RWPE1 (cell line): ENCODE measurements at places on chromosomes 5 and 9.

- no peak for DNase-seq
Observed at GRCh38 chr5:170513856-170514525, 10.2 kb downstream of the KCNIP1 start.

DNA sequence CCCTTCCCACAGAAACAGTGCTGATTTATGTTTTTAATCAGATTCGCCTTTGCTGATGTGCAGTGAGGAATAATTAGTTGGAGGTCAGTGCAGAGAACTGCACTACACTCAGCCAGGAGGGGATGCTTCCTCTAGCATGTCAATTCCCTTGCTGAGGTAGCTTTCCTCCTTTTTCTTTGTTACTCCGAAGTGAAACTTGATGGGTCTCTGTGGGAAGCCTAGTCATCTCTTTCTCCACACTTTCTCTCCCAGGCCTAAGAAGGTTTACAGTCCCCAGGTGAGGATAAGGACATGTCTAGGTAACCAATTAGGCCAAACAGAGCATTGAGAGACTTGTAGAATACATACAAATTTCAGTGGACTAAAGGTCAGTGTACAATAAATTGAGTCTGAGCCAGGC, 461.8 kb downstream of the KIF4B start:
- no peak for DNase-seq

DNA sequence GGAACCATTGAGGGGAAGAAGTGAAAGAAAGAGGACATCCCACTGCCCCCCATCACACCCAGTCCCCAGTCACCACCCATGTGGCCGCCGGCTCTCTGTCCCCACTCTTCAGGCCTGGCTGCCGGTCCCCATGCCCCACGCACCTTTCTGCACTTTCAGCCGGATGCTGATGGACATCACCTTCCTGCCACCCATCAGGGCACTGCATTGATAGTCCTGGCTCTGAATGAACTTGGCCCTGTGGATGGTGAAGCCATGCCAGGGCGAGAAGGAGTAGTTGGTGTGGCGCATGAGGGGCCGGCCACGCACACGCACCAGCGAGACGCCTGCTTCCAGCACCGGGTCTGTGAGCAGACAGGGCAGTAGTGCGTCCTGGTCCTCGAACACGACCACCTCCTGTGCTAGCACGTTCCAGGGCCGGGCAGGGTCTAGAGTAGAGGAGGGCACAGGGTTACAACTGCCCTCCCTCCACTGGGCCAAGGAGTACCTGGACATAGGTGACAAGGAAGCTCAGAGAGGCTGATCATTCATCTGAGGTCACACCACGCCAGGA, 6.4 kb downstream of the CSF1R start:
- DNase-seq = no peak

DNA sequence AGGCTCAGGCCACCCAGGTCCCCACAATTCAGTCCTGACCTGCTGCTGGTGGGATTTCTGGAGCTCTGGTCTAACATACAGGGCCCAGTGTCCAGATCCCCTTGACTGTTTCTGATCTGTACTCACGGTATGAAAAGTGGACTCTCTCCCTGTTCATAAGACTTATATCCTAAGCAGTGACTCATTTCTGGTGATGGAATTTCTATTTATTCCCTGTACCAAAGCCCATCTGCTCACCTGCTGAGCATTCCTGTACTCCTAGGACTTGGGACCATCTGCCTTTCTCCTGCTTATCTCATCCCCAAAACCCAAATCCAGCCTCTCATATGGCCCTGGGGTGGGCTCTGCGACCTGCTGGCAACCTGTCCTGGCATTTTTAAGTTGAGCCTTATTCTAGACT, 86.6 kb downstream of the APBA1 start:
- DNase-seq = no peak

DNA sequence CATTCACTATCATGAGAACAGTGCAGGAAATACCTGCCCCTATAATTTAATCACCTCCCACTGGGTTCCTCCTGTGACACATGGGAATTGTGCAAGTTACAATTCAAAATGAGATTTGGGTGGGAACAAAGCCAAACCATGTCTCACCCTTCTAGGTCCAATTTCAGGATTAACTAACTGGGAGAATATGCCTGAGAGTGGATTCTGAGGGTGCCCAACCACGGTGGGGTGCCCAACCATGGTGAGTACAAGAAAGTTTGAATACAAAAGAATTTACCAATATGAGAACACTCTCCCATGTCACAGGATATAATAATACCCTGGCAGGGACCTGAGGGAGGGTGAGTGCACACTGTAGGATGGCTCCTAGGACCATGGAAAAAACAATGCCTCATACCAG, 17.2 kb upstream of the GDA start:
- DNase-seq = no peak

DNA sequence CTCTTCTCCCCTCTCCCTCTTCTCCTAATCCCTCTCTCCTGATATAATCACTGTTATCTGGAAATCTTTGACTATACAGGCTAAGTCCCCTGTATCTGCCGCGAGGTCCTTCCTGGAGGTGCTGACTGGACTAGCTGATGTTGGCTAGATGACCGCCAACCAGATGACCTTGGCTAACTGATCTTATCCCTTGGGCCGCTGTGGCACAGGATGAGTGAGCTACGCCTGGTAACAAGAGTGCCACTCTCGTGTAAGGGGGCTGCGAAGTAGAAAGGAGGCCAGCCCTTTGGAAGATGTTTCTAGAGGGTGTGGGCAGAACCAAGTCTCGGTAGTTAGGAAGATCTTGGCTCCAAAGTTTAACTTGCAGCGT, 345 bp upstream of the PRRC1 start:
- no peak for DNase-seq

DNA sequence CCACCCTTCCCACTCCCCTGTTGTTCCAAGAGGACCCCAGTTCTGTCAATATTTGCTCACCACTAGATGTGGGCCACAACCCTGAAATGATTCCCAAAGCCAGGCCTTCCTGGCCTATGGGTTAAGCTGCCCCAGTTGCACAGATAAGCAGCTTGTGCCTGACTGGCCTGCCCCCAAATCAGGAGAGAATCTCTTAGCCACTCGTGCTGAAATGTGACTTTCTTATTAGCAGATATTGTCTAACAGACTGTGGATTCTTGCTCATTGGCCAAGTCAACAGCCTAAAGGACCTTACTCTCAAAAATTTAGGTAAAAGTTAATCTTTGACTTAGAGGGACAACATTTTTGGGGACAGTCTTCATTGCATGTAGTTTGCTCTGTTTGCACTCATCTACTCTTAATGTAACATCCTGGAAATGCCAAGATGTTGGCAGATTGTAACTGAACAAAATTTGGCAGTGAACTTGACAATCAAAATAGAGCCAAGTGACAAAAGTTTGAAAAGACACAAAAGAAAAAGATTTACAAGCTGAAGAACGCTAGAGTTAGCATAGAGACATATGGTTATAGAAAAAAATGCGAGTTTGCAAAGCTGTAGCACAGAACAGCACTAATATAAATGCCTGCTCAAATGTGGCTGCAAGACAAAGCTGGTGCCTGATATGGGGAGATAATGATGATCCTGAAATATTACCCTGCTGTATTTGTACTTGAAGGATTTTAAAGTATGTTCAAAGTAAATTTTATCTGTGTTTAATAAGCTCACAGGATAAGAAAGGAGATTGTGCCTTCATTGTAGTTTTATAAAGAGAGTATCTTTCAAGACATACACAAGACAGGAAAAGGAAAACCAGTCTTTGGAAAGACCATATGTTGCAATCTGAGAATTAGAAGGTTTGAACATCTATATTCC, 29.0 kb upstream of the FSD1L start:
- no peak for DNase-seq

- DNase-seq = no peak
Observed at GRCh38 chr5:150542933-150543445, 35.1 kb downstream of the NDST1 start.

DNA sequence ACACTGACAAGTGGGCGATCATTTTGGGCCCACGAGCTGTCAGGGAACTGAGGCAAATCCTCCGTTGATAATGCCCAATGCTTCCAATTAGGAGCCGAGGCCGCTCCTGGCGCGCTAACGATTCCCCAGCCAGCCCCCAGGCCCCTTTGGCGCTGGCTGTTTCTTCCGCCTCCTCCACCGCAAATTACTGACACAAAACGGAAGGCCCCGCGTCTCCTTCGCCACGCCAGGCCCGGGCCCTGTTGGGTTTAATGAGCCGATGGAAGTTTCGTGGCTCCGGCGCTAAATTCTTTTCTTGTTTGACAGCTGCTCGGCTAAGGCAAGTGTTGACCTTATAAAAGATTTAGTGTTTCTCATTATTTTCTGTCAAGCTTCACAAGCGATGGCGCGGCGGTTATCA, 25.7 kb upstream of the BARHL1 start:
- DNase-seq = no peak

GRCh38 chr9:127358023-127358535, 38.9 kb upstream of the SLC2A8 start:
- DNase-seq = no peak

- no peak for DNase-seq
Observed at GRCh38 chr5:149913436-149914419, 30.9 kb downstream of the PDE6A start.

DNA sequence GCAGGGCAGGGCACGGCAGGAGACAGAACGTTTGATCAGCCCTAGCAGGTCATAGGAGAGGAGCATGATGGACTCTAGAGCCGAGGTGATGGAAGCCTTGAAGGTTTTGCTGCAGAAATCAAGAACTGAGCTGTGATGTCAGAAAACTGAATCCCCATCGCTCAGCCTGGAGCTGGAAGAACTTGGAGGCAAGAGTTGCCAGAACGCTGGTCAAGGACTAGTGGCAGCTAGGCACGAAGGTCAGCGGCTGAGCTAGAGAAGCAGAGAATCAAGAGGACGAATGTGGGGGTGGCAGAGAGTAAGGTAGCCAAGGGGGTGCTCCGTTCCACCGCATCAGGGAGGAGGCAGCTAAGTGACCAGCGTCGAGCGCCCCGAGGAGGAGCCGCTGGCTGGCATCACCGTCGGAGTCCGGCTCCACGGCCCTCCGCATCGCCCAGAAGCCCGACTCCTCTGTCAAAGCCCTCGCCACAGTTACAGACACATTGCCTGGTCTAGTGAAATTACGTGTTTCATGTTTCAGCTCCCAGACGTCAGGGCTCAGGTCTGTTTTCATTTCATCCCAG, 1.2 kb upstream of the GALNT10 start:
- no peak for DNase-seq

- DNase-seq = no peak
Observed at GRCh38 chr9:114784721-114785279, 21.0 kb downstream of the TNFSF15 start.

DNA sequence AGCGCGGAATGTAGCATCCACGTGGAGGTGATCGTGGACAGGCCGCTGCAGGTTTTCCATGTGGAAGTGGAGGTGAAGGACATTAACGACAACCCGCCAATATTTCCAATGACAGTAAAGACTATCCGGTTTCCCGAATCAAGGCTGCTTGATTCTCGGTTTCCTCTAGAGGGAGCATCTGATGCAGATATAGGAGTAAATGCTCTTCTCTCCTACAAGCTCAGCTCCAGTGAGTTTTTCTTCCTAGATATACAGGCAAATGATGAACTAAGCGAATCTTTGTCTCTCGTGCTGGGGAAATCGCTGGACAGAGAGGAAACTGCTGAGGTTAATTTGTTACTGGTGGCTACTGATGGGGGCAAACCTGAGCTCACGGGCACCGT, 598 bp downstream of the PCDHA2 start:
- peak; percentile 17 for DNase-seq

DNA sequence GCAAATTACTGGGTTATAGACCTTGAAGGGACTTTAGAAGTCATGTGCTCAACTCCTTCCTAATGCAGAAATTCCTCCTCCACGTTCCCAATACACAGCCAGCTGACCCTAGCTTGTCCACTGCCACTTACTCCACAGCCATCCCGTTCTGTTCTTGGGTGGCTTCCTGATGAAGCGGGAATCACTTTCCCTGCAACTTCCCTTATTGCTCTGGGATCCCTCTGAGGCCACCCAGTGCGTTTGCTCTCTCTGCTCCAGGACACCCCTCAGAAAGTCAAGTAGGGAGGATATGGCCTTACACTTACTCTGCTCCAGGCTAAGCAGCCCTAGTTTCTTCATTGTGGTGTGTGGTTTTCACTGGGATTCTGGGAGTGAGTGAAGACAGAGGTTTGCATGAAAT, 55.5 kb downstream of the GALNT12 start:
- no peak for DNase-seq

DNA sequence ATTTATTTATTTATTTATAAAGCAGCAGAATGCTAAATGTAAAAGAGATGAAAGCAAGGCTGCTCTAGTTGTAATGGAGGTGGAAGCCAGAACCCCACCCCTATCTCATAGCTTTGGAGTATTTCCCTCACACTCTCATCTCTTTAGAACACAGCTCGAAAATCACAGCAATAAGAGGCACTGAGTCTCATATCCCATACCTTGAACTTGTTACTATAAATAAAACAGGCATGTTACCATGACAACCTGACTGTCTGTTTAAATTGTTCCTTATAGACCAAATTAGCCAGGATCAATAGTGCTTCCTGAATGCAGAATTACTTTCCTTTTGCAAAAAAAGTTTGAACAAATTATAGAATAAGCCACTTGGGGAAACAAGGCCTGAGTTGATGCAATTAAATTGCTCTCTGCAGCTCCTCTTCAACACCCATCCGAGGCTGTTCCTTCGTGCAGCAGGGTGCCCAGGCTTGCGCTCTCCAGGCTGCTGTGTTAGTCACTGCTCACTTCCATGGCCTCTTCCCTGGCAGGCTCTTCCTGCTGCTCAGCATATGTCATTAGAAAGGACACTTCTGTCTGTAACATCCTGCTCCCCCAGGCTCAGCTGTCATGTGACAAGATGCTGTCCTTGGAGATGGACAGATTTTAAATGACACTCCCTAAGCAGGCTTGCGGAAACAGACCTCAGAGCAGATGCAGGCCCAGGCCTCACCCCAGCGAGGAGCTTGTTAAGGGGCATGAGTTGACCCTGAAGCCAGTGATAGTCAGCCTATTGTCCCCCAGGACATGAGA, 120.2 kb downstream of the CARTPT start:
- no peak for DNase-seq

DNA sequence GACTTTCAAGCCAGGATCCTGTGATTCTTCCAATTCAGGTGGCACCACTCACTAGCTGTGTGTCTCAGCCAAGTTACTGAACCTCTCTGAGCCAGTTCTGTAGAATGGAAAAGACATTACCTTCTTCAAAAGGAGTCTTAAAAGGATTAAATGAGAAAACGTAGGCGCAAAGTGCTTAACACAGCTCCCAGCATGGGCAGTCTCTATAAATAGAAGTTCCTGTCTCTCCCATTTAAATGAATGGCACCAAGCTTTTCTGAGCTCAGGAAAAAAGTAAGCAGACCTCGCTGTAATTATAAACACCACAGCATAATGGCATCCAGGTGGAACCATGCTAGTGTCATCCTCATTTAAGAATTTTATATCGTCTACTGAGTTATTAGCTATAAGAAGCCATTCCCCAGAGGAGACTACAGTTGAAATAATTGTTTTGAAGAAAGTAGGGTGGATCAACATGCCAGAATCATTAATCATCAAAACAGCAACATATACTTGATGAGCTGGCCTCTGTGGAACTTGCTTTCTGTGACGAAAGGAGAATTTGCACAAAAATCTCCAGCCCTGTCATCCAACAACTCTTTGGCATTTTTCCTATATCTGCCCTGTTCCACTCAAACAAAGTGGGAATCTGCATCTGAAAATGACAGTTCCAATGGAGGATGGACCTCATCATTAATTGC, 188.9 kb downstream of the SPOCK1 start:
- DNase-seq = peak; percentile 95
